NCI-H460 (cell line): ENCODE measurements at places on chromosomes 11 and 22. TPM values are rescaled to one million over a fixed set of nuclear protein-coding genes. Genes with fewer than 3 reads are reported as not detected.
A peak's percentile ranks its signal among the peaks of the same experiment; 100 is the strongest.

The TMEM9B gene
- total RNA-seq, result 21.0 and 23.2 TPM in 2 replicates

DNA sequence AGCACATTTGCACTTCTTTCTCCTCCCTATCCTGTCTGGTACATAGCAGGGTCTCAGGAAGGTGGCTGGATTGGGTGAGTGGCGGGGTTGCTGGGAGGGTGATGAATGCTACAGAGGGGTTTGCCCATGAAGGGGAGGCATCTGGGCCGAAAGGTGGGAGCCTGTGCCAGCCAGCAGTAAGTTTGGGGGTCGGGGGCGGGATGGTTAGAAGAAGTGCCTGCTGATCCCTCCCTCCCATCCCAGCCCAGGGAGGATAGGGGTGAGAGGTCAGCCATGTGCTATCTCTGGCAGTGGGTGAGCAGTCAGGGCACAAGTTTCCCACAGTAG, 2.8 kb downstream of the CD82 start:
- no peak for DNase-seq

- peak; percentile 61 for DNase-seq
Measured at GRCh38 chr22:26679003-26679629, 21.7 kb downstream of the MIAT start.

- DNase-seq, result no peak
Measured at GRCh38 chr11:46914910-46915309, 3.4 kb downstream of the LRP4 start.
